Renal cortical epithelial cell (primary cell): ENCODE measurements at places on chromosomes 1 and 21. TPM values are rescaled to one million over a fixed set of nuclear protein-coding genes. Genes with fewer than 3 reads are reported as not detected.

Gene TCEA3
- 4.2 and 9.6 TPM in 2 replicates for total RNA-seq

- no peak for DNase-seq
These were observed 126.7 kb downstream of the EIF4G3 start for GRCh38 chr1:21050031-21050430.

DNA sequence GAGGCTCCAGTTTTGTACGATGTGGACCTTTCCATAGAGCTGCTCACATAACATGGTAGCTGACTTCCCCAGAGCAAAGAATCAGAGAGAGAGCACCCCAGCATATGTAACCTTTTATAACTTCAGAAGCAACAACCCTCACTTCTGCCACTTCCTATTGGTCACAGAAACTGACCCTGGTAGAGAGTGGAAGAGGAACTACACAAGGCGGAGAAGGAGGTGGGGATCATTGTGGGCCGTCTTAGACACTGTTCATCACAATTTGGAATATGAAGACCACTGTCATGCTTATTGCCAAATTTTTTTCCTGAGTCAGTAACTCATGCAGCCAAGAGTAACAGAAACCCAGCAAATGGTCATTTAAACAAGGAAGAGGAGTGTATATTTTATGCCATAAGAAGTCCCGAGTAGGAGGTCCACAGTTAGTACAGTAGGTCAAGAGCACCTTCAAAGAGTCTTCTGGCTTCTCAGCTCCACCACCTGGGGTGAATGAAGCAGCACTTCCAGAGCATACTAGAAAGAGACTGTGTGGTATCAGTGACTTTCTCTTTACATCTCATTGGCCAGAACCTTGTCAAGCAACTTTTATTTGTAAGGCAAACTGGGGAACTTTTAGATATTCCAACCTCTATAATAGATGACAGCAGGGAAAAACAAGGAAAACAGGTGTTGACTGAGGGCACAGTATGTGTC, 71.8 kb downstream of the ODF2L start:
- no peak for DNase-seq

Gene RHEX
- 5.7 and 11.6 TPM in 2 replicates for total RNA-seq

- no peak for DNase-seq
These were observed at the start of gene TTC39A for GRCh38 chr1:51330331-51331201. TTC39A (minus strand) TSS chr1:51330562; CDS start chr1:51330477, 85 bp downstream.

DNA sequence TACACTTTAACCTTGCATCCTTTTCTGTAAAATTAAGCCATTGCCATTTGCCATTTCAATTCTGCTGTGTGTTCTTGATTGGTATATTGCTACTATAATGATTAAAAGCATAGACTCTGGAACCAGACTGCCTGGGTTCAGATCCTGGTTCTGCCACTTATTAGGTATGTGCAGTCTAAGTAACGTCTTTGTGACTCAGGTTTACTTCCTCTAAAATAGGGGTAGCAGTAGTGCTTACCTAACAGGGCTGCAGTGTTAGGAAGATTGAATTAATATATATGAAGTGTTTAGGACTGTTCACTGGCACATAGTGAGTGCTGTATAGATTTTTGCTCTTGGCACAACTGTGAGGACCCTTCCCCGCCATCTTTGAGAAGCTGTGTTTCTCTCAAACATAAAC, 4.4 kb downstream of the CDC42 start:
- no peak for DNase-seq

GRCh38 chr21:37483776-37484175, 117.2 kb downstream of the DYRK1A start:
- no peak for DNase-seq

Gene PIGM
- total RNA-seq = 4.0 and 5.2 TPM in 2 replicates

DNA sequence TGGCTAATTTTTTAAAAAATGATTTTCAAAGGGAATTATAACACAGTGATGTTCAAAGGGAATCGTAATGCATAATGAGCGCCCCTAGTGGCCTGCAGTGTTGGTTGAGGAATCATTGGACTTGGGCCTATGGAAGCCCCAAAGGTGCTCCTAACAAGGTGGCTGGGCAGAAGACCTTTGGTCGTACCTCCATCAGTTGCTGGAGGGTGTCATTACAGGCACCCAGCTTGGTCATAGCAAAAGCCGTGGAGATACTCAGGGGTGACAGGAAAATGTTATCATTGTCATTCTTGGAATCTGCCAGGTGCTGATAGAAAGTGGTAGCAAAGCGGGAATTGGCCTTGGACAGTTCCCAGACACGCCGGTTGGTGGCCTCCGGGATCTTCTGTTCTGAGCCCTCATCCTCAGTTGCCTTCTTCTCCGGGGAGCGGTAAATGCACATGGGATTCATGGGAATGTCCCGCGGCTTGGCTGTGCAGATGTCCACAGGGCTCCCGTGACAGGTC, 2.7 kb downstream of the SERPINC1 start:
- DNase-seq = no peak

- DNase-seq = no peak
These were observed 1.2 kb downstream of the LBR start for GRCh38 chr1:225426395-225427234.

Gene OBSCN
- total RNA-seq = 4.0 and 74.1 TPM in 2 replicates

Gene NBPF6
- not detected in 2 replicates for total RNA-seq

Gene PTGFR
- total RNA-seq = 4.9 and 35.2 TPM in 2 replicates

GRCh38 chr21:28607545-28607944, 385.1 kb downstream of the LTN1 start:
- DNase-seq = no peak

GRCh38 chr1:31802190-31803150, 13.4 kb downstream of the SPOCD1 start:
- DNase-seq = no peak

GRCh38 chr1:209642816-209643215, 9.4 kb downstream of the LAMB3 start:
- no peak for DNase-seq

GRCh38 chr1:208054911-208055379, 144.0 kb upstream of the CD34 start:
- no peak for DNase-seq

DNA sequence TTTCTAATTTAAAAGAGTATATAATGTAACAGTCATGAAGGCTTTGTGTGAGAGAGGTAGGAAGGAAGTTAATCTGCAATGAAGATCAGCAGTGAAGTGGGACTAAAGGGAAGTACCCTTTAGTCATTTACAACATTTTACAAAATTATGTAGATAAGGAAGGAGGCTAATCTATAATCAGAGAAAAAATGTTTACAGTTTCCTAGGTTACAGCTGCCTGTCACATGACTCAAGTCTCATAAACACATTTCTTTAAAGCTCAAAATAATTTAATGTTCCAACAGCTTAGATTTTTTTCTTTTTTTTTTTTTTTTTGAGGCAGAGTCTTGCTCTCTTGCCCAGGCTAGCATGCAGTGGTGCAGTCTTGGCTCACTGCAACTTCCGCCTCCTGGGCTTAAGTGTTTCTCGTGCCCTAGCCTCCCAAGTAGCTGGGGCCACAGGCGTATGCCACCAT, 26.2 kb upstream of the CAP1 start:
- peak; percentile 12 for DNase-seq

Gene PCP4
- not detected in 2 replicates for total RNA-seq

GRCh38 chr1:117308311-117308916, 58.8 kb upstream of the MAN1A2 start:
- DNase-seq = no peak

DNA sequence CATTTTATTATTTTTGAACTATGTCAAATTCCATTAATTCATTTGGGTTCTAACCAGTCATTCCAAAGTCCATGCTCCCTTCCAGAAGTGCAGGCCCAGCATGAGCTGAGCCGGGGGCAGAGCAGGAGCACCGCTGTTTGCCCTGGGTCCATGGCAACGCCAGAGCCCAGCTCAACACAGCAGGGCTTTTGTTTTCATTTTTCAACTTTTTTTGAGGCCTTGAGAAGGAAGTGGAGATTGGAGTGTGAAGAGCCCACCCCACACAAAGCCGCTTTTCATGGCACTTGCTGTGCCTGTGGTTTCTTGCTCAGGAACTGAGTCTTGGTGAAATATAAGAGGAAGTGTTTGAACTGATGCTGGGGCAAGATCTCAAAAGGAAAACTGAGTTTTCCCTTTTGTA, 13.2 kb upstream of the PRMT2 start:
- no peak for DNase-seq

- peak; percentile 35 for DNase-seq
These were observed 15.5 kb upstream of the GSTM4 start for GRCh38 chr1:109640285-109640865.

Gene KRTAP19-3
- not detected in 2 replicates for total RNA-seq

Gene BRDT
- not detected in 2 replicates for total RNA-seq

Gene SELP
- total RNA-seq = not detected in 2 replicates

DNA sequence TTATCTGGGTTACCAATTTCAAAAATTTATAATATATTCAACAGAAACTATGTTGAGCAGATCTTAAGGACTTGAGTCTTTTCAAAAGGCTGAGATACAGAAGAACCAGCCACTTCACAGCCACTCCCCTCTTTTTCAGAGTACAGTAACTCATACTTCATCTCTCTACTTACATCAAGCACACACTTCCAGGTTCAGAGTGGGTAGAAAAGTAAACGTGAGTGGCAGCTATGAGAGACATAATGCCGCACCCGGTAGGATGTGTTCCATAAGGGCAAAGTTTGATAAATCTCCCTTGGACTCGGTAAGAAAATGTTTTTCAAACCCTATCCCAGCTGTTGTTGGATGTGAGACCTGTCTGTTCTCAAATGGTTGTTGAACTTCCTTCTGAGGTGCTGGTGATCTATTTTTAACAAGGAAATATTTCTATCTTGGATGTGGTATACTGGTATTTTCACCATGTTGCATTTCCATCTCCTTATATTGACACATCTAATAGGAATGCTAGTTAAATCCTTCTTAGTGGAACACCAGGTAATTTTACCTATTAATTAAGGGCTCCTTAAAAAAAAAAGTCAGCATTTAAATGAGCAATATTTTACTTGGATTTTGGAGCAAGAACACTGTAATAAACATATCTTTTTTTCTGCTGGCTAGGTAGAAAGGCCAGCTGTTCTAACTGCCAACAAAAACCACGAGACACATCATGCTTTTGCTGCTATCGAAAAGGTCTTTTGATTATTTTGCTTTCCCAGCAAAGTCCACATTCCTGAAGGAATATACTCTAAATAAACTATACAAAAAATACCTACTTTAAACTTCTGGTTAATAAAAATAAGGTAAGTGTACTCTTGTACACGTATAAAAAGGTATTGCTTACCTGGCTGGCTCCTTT, 28.2 kb downstream of the CNN3 start:
- DNase-seq = peak; percentile 21

GRCh38 chr1:53693339-53693738, 45.6 kb downstream of the GLIS1 start:
- DNase-seq = no peak

Gene PTGER3
- total RNA-seq = 0.20 and 0.52 TPM in 2 replicates

Gene COA7
- total RNA-seq = 20.5 and 20.9 TPM in 2 replicates

Gene RBP7
- 0.25 and 9.7 TPM in 2 replicates for total RNA-seq

Gene NLRP3
- 0.70 and 9.9 TPM in 2 replicates for total RNA-seq

GRCh38 chr1:200894712-200895442, at the start of gene INAVA:
INAVA (plus strand) TSS chr1:200894900; CDS start chr1:200898401, 3,501 bp downstream.
- peak; percentile 64 for DNase-seq

DNA sequence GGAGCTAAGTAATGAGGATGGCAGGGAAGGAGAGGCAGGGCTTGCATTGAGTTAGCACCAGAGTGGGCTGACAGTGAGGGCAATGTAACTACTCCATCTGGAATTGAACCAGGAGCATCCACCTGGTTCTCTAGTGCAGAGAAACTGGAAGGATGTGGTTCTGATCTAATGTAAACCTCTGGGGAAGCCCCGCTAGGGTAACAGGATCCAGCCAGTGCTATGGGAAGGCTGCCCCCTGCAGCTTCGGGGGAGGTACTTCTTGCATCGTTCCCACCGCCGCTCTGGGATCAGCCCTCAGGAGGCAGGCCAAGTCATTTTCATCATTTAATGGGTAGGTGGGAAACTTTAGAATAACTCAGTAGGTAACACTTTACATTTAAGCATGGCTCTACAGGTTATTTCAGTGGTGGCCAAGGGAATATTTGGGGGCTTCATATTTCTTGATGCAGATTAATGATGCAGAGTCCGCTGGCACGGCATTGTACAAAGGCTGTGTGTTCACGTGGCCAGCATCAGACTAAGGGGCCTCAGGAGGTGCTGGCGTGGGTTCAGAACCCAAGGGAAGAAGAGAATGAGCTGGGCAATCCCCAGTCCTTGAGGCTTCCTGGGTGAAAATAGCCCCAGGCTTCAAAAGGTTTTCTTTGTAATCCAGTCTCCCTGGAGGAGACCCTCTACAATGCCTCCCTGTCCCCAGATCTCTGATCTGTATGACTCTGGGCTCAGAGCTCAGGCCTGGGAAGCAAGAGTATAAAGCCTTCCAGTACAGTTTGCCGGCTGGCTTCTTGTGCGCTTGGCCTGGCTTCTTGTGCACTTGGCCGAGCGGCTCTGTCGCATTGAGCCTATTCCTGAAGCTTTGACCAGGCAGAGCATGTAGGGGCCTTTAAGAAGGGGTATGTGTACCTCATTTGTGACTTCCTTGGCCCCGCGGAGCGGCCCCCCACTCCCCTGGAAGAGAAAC, 26.4 kb upstream of the KAZN start:
- no peak for DNase-seq

DNA sequence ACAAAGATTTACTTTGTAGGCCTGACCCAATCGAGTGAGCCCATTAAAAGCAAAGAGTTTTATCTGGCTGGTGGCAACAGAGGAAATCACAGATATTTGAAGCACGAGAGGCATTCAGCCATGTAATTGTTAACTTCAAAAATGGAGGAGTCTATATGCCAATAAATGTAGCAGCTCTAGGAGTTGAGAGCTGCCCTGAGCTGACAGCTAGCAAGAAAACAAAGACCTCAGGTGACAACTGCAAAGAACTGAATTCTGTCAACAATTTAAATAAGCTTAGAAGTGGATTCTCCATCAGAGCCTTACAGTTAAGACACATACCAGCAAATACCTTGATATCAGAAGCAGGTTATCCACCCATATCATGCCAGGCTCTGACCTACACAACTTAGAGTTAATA, 463.1 kb upstream of the NEGR1 start:
- no peak for DNase-seq

Gene LCE3E
- total RNA-seq = not detected in 2 replicates

DNA sequence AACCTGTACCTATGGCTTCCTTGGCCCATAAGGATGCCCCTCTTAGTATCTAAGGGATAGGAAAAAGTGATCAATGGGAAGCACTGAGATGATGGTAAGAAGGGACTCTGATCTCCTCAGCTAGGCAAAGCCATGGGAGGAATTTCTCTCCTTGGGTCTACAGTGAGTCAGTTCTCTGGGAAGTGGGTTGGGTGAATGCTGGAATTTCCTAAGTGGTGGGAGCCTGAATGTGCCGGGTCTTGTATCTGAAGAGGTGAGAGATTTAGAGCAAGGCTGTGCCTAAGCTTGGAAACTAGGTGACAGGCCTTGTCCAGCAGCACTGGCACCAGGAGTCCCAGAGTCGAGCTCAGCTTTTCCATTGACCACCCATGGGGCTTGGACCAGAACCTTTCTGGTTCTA, 96.3 kb upstream of the SLC2A1 start:
- DNase-seq = peak; percentile 59

- DNase-seq = peak; percentile 16
These were observed 180.9 kb downstream of the PTGER3 start for GRCh38 chr1:70866542-70867264.

Gene ACTL8
- total RNA-seq = not detected in 2 replicates

Gene ATG4C
- total RNA-seq = 8.9 and 10.6 TPM in 2 replicates
